ENCODE measurements at places on chromosomes 11 and 22.

DNA sequence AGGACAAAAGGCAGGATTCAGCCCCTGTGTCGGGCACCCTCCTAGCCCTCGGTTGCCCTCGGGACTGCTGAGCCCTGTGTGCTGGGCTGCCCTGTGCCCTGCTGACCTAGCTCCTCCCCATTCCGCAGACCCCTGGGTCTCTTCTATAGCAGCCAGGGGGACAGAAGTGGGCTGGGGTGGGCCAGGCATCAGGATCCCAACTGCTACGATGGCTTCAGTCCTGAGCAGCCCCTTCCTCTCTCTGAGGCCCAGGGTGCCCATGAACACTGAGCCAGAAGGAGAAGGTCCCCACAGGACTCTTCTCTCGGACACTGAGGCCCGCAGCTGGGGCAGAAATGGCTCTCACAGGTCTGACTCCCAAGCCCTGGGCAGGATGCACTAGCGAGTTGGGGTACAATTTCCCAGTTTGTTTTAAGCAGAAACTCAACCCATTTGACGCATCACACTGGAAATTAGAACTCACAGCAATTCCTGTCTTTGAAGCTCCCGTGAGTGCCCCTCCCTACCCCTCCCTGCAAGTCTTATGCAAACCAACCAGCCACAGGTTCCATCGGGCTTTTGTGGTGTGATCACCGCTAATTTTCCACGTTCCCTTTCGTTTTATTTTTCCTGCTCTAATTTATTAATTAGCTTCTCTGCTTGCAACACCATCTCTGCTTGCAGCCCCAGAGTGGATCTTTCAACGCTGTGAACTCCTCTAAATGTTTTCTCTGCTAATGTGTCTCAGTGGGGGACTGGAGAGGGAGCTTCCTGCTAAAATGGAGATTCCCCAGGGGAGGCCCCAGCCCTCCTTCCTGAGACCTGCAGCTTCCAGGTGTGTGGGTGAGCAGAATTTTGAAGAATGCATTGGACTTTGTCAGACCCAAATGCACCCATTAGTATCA, 56.7 kb downstream of the PHF21B start:
- DNase-seq: no peak

DNA sequence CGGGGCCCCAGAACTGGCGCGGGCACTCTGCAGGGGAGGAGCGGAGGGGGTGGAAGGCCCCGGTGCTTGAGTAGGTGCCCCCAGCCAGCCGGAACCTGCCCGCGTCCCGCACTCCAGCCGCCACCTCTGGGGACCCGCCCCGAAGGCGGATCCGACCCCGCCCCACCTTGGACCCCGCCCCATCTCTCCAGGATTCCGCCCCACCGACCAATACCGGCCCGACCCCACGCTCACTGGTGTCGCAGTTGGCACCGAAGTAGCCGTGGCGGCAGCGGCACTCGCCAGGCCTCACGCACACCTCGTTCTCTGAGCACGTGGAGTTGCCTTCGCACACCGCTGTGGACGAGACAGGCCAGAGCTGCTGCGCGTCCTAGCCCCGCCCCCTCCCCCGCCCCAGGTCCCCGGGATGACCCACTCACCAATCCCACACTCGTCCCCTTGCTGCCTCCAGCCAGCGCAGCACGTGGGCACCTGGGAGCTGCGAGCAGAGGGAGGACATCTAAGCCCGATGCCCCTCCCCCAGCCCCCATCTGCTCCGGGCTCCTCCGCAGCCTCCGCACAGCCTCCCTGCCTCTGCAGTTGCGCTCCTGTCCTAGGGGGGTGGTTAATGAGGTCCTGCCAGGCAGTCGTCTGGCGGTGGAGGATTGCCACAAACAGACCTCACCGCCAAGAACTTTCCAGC, 6.0 kb downstream of the SCARF2 start:
- no peak for DNase-seq

DNA sequence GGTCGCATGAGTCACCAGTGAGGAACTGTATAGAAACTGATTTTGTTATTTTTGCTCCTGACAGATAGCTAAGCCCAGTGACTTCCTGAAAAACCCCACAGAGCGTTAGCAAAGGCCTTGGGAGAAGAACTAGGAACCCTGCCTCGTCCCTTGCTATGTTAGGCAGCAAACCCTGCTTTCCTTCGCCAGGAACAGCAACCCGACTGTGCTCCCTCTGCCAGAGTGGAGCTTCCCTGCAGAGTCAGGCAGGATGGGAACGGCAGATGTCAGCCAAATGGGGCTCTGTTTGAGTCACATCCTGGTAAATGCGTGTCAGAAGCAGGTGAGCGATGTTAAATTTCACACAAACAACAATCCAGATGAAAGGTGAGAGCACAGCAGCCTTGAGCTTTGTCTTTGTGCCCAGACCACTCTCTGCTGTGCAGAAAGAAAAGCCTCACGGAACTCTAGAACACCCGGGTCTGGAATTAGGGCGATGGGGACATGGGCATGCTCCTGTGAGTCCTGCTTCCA, 186.6 kb downstream of the ADAMTS15 start:
- DNase-seq: no peak

GRCh38 chr11:57764566-57764965, 3.0 kb downstream of the CTNND1 start:
- DNase-seq: no peak

DNA sequence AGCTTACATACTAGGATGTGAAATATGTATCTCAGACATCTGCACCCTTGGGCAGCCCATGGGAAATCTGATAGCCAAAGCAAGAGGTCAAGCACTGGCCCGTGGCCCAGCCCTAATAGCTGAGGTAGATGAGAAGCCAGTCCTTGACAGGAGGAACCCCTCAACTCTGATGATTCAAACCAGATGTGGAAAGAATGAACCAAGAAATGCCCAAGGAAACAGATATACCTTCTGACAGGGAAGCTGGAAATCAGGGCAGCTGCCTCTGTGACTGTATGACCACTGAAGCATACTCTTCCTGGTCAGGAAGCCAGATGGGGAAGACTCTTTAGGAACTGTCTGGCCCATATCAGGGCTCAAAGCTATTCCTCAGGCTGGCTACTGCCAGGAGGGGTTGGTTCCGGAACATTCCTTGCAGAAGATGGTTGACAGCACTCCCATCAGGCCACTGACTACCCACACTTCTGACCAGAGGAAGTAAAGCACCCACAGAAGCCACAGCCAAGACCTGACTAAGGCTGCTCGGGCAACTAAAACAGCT, 124.2 kb downstream of the SWAP70 start:
- peak; percentile 35 for DNase-seq

- DNase-seq: no peak
Observed at GRCh38 chr11:92845805-92846204, 123.6 kb upstream of the MTNR1B start.

GRCh38 chr11:120424970-120425332, 86.6 kb upstream of the GRIK4 start:
- DNase-seq: no peak

DNA sequence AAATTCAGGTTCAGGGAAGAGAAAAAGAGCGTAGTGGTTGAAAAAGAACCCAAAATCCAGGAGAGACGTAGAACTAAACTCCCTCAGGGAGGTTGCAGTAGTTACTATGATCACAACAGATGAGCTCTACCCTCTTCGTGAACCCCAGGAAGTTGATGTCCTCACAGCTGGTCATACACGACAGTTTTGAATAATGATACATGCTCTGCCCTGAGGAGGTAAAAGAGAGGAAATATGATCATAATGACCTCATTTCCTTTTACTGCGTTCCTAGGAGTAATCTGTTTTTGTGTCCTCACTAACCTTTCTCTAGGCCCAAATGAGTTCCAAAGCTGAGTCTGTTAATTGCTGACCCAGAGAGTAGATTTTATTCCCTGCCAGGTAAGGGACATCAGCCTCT, 1.3 kb downstream of the PATE2 start:
- DNase-seq: no peak

DNA sequence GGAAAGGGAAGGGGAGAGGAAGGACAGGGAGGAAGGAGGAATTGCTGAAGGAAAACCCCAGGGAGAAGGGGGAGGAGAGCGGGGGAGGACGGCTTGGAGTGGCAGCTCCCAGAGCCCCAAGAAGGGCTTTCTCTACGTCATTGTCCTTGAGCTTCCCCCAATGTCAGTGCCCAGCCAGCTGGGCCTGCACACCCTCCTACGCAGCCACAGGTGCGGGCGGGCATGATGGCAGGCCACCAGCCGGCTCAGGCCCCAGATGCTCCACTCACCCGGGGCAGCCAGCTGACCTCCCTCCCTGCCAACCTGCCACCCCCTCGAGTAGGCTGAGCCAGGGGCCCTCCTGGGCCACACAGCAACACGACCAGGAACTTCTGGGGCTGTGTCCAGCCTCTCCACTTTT, 11.2 kb downstream of the SYT7 start:
- DNase-seq: no peak

- DNase-seq: peak; percentile 80
Observed at GRCh38 chr11:114166897-114167323, 107.4 kb downstream of the ZBTB16 start.

GRCh38 chr22:26097840-26098239, 71.4 kb upstream of the SEZ6L start:
- DNase-seq: no peak

DNA sequence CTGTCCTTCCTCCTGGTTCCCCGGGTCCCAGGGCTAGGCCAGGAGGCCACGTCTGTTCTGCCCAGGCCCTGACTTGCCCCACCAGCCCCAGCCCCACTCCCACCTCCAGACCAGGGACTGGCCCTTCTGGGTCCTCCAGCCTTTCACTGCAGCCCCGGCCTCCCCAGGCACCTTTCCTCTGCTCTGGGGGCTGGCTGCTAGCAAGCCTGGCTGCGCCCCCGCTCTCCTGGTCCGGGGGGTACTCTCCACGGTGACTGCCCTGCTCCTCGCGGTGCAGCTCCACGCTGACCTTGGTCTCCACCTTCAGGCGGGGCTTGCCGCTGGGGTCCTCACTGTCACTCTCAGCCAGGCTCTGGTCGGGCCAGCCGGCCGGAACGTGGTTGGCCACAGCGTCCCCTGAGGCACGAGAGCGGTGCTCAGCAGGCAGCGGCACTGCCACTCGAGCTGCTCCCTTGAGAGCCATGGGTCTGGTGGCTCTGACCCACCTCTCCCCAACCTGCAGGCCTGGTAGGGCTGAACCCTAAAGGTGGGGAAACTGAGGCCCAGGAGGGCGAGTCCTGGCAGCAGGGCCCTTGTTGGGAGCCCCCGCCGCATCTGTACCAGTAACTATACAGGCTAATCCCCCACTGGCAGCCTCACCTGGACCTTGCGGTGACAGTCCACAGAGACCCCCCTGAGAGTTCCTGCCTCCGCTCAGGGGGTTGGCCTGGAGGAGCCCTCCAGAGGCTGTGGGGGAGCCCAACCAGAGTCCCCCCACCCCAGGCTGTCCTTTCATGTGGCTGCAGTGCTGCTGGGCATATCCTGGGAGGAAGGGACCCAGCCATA, 29.0 kb downstream of the TRMU start:
- DNase-seq: no peak

DNA sequence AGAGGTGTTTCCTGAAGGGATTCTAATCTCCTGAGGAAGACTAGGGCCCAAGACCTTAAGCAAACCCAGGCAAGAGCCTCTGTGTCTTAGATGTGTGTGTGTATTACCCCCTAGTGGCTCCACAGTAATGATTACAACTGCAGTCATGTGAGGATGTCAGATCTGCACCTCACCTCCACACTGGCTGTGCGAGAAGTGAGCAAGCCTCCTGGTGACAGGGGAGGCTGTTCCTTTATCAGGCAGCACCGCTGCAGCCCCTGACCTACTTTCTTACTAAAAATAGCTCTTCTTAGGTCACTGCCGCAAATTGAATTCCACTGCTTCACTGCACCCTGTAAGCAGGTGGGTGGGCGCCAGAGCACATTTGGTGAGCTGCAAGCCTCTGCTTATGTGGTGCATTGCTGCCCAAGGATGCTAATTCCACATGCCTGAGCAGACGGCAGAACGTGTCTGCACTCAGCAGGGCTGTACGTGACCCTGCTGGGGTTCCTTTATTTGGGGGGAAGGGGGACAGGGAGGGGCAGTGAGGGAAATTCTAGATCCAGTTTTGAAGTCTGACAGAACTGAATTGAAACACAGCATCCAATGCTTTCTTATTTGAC, 112.4 kb downstream of the KCNC1 start:
- DNase-seq: no peak

DNA sequence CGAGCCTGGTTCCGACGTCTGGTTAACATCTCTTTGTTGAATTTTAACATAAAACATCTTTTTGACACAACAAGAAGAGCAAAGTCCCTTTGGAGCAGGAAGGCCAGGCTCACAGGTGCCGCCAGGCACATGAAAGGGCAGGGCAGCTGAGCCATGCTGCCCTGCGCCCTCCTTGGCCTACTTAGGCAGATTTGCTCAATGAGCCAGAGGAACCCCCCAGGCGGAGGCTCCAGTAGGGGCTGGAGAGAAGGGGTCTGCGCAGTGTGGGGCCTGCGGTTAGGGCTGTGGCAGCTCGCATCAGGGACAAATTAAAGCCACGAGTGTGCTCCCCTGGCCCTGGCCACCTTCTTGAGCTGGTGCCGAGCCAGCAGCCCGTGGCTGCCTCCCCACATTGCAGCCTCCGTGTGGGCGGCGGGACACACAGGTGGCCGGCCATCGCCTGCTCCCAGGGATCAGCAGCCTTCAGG, 9.9 kb upstream of the SLC22A12 start:
- DNase-seq: no peak

DNA sequence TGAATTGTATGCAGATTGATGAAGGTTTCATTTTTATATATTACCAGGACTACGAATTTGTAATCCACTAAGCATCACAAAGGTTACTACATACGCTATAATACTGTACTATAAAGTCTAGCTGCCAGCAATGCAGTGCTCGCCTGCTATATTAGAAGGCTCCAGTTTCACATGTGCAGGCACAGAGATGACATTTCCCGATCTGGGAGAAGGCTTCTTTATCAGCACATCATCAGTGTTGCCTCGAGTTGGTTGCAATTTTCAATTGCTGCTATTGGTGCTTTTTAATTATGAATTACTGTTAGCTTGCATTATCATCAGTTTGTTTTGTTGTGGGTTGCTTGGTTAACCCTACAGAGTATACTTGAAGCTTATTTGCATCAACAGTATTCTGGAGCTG, 143.2 kb upstream of the TEAD1 start:
- no peak for DNase-seq

- DNase-seq: peak; percentile 76
Observed at GRCh38 chr11:20353829-20354434, 9.6 kb upstream of the HTATIP2 start.

DNA sequence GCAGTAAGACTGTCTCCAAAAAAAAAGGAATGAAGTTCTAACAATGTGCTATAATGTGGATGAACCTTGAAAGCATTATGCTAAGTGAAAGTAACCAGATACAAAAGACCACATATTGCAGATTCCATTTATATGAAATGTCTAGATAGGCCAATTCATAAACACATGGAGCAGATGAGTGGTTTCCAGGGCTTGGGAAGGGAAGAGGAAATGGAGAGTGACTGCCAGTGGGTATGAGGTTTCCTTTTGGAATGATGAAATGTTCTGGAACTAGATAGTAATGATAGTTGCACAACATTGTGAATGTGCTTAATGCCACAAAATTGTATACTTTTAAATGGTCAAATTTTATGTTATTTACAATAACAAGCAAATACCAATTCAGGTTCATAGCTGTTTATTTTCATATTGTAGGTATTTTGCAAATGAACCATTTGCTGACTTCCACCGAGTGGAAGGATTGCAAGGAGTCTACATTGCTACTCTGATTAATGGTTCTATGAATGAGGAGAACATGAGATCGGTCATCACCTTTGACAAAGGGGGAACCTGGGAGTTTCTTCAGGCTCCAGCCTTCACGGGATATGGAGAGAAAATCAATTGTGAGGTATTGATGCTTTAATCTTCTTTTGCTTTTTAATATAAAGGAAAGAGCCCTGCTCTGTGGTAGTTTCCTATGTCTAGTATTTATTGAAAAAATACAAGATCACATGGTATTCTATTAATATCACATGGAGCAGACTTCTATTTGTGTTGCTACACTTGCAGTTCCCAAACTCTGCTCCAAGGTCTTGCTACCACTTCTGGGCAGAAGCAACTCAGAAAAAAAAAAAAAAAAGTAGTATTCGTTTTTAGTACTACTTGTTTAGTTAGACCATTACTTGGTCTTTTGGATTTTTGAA, 67.7 kb upstream of the SORL1-AS1 start:
- DNase-seq: no peak

Data from tongue (tissue), 3 donors.